ENCODE measurements at places on chromosomes 12 and 14.

- DNase-seq = no peak
Measured at GRCh38 chr12:126095748-126096510, 1030.7 kb downstream of the AACS start.

GRCh38 chr14:87952307-87953094 lies 40.5 kb downstream of the GALC start:
- no peak for DNase-seq

- DNase-seq = no peak
Measured at GRCh38 chr14:89304561-89304960, 112.5 kb downstream of the FOXN3 start.

DNA sequence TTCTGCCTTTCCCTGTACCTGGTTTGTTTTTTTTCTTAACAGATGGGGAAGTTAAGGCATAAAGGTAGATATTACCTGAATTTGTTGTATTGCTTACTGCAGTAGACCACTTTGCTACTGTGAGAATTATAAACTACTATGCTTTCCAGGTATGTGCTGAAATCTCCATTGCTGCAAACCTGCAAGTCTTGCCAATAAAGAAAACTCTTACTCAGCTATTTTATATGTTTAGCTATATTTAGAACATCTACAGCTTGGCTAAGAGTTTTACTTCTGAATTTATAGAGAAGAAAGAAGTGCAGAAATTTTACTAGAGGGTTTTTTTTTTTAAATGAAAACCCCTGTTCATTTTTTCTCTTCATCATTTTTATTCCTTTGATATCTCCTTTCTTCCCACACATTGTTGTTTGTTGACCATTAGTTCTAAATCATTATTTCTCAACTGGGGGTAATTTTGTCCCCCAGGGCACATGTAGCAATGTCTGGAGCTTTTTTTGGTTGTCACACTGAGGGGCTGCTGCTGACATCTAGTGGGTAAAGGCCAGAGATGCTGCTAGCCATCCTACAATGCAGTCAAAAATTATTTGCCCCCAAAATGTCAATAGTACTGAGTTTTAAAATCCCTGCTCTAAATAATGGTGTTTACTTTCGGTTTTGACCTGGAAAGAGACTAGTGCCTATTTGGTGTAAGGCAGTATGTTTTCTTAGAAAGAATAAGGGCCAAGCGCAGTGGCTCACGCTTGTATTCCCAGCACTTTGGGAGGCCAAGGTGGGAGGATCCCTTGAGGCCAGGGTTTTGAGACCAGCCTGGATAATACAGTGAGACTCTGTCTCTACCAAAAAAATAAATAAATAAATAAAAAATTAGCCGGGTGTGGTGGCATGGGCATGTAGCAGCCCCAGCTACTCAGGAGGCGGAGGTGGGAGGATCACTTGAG lies 48.6 kb downstream of the PCNX1 start:
- no peak for DNase-seq

DNA sequence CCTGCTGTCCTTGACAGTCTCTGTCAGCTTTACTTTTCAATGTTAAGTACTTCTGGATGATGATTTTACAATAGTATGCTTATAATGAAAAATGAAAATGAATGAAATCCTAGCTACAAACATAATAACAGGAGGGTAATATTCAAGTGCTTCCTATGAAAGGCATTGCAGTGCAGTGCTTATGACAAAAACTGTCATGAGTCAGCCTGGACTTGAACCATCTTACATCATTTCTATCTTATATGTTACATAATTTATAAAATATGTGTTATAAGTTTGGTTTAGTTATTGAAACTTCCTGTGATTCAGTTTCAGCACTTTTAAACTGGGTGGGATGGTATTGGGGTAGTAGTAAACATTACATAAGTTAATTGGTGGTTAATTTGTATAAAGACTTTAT lies 451.7 kb downstream of the TMEM117 start:
- DNase-seq = no peak

- DNase-seq = no peak
Measured at GRCh38 chr12:125983784-125984500, 918.7 kb downstream of the AACS start.

- no peak for DNase-seq
Measured at GRCh38 chr12:3531496-3531895, 40.5 kb downstream of the PRMT8 start.

DNA sequence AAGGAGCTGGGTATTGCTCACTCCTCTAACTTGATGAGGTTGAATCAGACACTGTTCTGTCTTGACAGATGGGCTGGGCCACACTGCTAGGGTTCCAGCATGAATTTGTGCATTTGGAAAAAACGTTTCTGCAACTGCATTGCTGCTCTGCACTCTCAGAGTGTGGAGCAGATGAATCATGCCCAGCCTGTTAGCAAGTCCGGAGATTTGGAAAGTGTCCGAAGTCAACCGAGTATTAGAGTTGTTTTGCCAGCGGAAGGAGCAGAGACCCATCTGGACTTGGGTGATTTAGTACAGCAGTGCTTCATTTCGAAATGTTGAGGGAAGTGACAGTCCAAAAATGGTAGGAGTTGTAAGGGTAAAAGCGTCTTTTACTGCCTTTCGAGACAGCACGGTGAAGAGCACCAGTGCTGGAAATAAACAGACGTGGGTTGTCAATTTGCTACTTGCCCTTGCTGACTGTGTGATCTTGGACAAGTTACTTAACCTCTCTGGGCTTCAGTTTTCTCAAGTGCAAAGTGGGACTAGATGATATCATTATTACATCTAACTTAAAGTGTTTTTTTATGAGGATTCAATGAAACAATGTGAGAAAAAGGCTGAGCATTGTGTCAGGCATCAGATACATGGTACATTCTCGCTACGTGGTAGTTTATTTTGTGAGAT lies 139.5 kb downstream of the CHST11 start:
- no peak for DNase-seq

- peak; percentile 36 for DNase-seq
Measured at GRCh38 chr12:95762123-95762785, 28.3 kb downstream of the NTN4 start.

DNA sequence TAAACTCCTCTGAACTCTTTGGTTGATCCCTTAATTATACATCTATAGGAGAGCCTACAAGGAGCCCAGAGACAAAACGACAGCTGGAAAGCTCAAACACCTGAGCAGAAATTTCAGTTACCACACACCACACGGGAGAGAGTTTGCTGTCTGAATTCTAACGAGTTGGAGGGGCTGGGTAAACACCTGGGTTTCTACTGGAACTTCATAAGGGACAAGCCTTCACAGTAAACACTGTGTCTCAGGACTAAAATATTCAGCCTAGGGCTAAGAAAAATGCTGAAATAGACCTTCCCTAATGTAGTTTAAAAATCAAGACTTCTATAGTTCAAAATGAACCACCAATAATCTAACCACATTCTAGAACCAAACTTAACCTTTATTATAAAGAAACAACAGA lies 9.6 kb upstream of the ANO2 start:
- no peak for DNase-seq

GRCh38 chr12:84913129-84913515 lies 523 bp upstream of the SLC6A15 start:
- peak; percentile 10 for DNase-seq

DNA sequence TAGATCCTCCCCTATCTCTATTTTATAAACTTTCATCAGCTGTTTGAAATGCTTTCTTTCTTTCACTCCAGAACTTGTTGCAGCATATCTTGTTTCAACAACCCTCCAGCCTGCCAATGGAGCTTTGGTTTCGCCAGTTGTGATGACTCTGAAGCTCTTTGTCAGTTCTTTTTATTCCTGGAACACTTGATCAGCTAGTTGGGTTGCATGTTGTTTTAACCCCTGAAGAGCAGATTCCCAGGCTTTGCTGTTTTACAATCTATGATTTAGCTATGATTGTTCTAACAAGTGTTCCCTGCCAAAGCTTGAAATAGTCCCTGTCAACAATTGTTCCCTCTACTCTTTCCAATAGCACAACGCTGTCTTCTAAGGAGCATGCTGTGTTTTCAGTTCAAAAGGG lies 50.6 kb upstream of the FUT8 start:
- no peak for DNase-seq

DNA sequence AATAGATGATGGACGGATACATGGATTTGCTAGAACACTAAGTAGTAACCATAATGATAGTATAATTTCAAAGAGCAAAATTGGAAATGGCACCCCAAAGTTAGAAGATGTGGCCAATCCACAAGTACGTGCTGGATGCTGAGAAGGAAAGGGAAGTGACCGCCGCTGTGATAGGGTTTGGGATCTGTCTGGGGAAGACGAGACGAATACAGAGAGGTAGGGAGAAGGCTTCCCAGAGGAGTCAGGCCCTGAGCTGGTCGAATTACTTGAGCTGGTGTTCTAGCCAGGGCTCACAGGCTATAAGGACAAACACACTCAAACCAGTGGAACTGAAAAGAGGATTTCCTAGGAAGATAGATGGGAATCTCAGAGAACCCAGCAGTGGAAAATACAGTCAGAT lies 9.4 kb upstream of the ACVR1B start:
- no peak for DNase-seq

DNA sequence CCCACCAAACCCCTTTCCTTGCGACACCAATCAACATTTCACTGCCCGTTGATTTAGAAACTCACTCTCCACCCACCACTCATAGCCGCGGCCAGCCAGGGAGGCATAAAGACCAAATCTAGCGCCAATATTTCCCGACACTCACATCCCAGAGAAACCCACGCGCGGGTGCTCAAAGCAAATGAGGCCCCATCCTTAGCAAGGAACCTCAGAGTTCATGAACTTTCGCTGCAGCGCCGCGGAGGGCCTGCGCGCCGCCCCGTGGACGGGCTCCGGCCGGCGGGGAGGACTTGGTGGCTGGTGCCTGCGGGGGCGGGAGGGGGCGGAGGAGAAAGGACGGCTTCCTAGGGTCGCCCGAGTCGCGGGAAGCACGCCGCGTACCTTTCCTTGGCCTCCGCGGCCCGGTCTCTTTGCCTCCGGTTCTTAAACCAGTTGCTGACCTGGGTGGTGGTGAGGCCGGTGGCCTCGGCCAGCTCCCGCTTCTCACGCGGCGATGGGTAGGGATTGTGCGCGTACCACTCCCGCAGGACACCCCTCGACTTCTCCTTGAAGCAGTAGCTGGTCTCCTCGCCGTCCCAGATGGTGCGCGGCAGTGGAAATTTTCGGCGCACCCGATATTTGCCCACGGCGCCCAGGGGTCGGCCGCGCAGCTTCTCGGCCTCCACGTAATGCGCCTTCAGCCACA lies 886 bp downstream of the SIX1 start:
- peak; percentile 60 for DNase-seq

- DNase-seq = no peak
Measured at GRCh38 chr14:87630846-87631245, 362.1 kb downstream of the GALC start.

GRCh38 chr14:60164404-60164711 lies 840 bp downstream of the DHRS7 start:
- no peak for DNase-seq

- no peak for DNase-seq
Measured at GRCh38 chr12:104751120-104751519, 207.0 kb downstream of the SLC41A2 start.

GRCh38 chr12:55708695-55709233 lies 1.1 kb upstream of the ITGA7 start:
- no peak for DNase-seq

GRCh38 chr12:128059621-128060370 lies 207.2 kb upstream of the TMEM132C start:
- no peak for DNase-seq

- no peak for DNase-seq
Measured at GRCh38 chr14:91261986-91262549, 17.6 kb upstream of the GPR68 start.

GRCh38 chr12:11868027-11868426 lies 202.7 kb upstream of the BCL2L14 start:
- DNase-seq = no peak

DNA sequence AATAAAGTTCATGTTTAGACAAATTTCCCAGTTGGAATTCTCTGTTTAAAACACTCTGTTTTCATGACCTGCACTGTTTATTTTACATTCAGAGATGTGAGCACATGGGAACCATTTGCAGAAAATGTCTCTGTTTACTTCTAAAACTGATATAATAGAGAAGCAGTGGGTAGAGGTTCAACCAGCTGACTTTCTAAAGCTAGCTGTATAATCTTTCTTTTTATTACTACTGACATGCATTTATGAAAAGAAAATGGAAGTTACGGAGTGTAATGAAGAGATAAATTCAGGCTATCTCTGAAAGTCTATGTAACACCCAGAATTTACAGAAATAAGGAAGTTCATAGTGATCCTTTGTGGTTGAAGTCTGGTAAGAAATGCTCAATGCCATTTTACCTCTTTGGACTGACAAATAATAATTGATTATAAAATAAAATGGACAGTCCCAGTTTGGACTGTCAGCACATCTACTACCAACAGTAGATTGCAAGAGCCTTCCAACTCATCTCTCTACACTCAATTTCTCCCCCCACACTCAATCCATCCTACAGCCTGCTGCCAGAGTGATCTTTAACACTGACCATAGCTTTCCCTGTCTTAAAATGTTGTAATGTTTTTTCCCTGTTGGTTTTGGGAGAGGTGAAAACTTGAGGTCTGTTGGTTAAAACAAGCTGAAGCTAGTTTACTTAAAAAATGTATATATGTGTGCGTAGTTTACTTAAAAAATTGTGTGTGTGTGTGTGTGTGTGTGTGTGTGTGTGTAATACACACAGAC lies 137.4 kb downstream of the AEBP2 start:
- no peak for DNase-seq

DNA sequence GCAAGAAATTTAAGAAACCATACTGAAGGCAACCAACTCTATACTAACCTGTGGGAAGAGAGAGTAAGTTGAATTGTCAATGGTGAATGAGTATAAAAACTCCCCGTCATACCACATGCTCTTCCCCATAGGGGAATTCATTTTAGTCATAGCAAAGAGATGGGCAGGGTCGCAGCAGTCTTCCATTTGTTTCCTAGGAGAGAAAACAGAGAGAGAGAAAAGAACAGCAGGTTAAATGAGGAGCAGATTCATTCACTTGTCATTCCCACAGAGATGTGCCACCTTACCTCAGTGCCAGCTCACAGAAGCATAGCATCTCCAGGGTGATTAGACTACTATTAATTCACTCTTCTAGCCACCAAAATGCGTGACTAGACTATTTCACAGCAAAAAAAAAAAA lies 47.4 kb downstream of the ST8SIA1 start:
- no peak for DNase-seq

- DNase-seq = peak; percentile 78
Measured at GRCh38 chr14:94689218-94689984, 77.2 kb downstream of the SERPINA3 start.

GRCh38 chr14:64604881-64605280 lies 55.1 kb downstream of the PPP1R36 start:
- DNase-seq = no peak

DNA sequence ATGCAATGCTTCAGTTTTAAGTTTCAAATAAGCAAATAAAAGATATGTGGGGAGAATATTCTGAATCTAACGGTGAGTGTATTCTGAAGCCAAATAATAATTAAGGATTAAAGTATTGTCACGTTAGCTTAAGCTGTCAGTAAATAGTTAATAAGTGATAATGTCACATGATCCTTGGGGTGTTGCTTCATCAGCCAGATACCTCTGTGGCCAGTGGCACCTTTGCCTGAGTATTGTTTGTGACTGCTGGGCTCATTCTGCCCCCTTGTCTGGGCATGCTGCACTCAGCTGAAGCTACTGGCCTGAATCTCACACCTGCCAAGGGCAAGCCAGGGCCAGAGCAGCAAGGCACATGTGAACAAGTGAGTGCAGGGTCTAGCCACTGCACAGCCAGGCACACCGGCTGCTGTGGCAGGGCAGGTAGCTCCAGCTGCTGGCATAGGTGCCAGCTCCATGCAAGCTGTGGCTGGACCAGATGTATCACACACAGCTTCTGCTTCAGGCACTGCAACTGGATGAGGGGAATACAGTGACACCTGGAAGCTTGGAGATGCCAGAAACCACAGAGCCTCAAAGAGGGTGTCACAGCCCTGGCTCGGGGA lies 739.7 kb downstream of the SLC6A15 start:
- no peak for DNase-seq

GRCh38 chr12:107992870-107993451 lies 136.1 kb upstream of the WSCD2 start:
- DNase-seq = peak; percentile 24
